Stimulated activated naive CD4-positive, alpha-beta T cell treated with Interleukin-2 at 50 U/mL for 16 hours (primary cell): ENCODE measurements at places on chromosomes 13 and 19.

DNA sequence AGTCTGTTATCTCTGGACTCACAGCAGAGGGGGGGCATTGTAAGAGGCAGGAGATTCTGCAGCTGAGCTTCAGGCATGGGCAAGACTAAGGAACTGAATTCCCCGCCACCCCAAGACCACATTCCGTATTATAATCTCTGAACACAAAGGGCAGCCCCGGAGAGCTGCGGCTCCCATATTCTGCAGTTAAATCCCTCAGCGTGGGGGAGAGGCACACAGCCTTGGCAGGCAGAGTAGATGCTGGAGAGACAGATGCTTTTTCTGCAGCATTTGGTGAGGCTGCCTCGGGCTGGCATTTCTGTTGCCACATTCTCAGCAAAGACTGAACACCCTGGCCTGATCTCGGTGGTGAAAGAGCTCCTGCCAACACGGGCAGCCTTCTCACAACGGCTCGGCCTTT is 12.9 kb downstream of the CHAF1A start:
- no peak for DNase-seq

DNA sequence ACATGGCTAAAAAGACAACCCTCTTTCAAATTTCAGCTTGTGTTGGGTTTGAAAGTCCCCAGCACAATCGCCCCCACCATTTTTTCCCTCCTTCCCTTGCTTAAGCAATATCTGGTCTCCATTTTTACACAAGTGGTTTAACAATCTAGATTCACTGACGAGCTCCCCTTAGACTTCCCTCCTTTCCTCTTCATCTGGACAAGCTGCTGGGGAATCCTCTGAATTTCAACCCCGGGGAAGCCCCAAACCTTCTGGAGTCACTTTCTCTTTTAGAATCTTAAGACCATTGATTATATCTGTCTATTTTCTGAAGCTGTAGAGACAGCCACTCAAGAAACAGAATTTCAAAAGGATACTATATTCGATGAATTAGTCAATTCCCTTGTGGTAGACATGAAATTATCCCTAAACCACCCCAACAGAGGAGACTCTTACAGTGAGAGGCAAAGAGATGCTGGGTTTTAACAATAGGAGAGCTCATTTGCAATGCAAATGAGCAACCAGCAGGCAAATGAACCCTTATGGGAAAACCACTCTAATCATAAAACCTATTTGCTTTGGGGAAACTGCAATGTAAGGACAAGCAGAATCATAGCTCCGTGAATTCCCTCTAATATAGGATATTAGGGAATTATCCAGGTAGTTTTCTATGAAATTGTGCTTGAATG is 78.9 kb downstream of the TEX26 start:
- DNase-seq = no peak

GRCh38 chr13:51249255-51249654 is 27.1 kb downstream of the FAM124A start:
- no peak for DNase-seq

DNA sequence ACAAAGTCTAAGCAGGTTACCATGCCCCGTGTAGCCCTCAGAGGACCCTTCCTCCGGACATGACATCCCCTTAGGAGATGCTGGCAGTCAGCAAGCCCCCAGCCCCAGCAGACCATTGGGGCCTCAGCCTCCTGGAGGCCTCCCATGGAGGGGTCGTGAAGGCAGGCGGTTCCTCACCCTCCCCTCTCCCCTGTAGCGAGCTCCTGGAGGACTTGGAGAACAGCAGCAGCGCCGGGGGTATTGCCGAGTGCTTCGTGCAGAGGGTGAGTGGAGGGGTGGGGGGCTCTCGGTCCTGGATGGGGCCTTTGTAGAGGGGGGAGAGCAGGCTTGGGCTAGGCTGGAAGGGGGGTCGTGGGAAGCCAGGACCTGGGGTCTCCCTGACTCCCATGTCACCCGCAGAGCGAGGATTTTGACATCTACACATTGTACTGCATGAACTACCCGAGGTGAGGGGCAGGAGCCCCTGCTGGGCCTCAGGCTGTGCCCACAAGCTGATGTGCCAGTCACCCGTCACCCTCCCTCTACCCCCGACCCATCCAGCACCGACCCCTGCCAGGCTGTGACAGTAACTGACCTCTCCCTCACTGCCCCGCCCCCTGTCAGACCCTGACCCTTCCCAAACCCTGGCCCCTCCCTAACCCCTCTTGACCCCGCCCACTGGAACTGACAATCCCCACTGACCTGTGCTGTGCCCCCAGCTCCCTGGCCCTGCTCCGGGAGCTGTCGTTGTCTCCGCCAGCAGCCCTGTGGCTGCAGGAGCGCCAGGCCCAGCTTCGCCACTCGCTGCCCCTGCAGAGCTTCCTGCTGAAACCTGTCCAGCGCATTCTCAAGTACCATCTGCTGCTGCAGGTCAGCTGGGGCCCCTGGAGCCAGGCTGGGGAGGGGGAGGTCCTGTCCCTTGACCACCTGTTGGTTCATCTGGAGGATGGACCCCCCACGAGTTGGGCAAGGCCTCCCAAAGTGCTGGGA is 4.0 kb downstream of the PLEKHG2 start:
- no peak for DNase-seq

DNA sequence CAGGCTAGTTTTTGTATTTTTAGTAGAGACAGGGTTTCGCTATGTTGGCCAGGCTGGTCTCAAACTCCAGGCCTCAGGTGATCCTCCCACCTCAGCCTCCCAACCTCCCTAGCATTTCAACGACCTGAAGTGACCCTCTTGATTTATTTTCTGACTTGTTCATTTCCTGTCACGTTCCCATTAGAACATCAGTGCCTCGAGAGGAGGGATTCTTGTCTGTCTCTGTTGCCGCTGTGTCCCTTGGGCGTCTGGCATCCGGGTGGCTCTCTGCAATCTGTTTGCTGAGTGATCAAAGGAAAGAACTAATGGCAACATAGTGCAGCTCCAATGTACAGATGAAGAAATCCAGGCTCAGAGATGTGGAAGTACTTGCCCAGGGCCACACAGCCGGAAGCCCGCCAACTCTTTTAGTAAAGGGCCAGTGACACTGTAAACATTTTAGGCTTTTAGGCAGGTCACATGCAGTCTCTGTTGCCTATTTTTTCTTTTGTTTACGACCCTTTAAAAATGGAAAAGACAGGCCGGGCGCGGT is 47.5 kb downstream of the NFIC start:
- no peak for DNase-seq

DNA sequence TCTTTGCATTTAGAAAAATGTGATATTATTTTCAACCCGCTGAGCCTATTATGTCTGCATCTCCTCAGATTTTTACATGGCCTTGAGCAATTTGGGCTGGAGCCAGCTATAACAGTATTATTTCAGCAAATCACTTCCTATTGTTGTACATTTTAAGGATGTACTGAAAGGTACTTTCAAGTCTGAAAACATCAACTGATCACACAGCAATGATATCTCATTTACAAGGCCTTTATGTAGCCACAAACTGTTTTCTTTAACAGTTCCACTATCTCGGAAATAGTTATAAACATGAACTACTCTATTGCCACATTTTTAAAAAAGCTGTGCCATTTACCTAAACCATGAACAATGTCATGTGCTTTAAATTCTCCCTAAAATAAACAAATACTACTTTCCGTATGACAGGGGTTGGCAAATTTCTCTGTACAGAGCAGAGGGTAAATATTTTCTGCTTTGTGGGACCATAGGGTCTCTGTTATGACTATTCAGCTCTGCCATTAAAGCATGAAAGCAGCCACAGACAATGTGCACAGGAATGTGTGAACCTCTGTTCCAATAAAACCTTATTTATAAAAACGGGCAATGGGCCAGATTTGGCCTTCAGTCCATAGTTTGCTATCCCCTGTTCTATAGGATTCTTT is 560.4 kb downstream of the GPC6 start:
- DNase-seq = no peak

DNA sequence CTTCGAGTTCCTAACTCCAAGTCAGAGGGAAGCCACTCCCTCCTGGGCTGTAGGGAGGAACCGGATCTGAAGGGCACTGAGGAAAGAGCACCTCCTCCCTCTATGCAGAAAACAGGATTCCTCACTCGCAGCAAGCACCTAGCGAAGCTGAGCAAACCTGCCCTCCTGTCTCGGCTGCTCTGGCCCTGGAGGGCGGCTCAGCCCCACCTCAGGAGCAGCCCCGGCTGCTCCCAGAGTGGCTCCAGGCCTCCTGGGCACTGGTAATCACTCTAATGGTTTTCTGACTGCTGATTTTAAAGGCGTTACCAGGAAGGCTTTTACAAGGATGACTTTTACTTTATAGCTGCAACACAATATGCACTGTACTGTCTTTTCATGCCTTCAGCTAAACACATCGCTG is 312.5 kb downstream of the TEX29 start:
- DNase-seq = no peak
